ENCODE measurements at places on chromosomes 1 and 21.

DNA sequence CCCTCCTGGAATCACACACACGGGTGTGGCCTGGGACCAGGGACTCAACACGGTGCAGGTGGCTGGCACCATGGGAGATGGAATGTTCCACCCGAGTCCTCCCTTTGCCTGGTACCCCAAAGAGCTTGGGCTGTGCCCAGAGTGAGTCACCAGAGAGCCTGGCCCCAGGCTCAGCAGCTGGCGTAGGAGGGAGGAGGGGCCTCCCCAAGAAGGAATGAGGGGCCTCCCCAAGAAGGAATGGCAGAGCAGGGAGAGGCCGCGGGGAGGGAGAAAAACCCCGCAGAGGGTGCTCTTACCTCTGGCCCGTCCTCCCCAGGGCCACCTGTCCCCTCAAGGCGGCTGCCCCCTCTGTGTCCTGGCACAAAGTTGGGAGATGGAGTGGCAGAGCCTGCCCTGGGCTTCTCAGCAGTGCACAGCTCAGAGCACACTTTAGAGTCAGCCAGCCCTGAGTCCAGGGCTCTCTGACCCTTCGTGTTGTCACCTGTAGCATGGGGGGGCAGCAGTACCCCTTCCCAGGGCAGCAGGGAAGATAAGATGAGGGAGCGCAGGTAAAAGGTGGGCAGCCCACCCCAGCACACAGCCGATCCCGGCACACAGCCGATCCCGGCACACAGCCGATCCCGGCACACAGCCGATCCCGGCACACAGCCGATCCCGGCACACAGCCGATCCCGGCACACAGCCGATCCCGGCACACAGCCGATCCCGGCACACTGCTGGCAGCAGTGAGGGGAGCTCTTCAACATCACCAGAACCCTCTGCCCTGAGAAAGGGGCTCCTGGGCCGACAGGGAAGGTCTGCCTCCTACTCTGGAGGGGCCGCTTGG lies 20.2 kb upstream of the KCNAB2 start:
- DNase-seq = no peak

GRCh38 chr1:245156736-245157505 lies 2.1 kb downstream of the KIF26B start:
- DNase-seq = no peak

- no peak for DNase-seq
Observed at GRCh38 chr1:7257225-7257624, 472.0 kb downstream of the CAMTA1 start.

DNA sequence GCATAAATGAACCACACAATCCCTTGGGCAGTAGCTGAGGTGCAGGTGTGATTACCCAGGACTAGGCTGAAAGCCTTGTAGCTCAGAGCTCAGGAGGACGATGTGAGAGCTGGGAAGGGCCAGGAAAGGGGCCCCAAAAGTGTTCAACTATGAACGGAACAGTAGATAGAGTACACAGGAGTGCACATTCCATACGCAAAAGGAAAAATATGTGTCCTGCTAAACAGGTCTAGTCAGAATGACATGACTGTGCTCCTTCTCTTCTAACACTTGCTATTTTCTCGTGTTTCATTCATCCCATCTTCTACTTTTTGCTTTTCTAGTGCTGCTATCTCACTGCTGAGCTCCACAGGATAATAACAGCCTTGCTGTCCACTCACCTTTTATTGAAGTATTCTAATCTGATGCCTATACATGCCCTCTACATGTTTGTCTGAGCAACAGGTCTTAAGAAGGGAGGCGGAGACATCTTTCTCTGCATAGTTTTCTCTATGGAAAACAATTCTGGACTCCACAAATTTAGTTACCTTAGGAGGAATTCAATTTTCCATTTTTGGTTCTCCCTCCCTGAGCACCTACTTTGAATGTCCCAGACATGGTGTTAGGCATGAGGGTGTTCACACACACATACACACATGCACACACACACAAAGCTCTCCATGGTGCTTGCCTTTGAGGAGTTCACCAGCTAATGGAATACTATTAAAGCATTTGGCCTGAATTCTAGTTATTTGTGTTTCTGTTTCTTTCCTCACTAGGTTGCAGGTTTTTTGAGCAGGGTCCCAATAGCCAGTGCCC lies 3.4 kb downstream of the S100A10 start:
- no peak for DNase-seq

GRCh38 chr1:84619383-84620102 lies 45.3 kb upstream of the CTBS start:
- DNase-seq = no peak

DNA sequence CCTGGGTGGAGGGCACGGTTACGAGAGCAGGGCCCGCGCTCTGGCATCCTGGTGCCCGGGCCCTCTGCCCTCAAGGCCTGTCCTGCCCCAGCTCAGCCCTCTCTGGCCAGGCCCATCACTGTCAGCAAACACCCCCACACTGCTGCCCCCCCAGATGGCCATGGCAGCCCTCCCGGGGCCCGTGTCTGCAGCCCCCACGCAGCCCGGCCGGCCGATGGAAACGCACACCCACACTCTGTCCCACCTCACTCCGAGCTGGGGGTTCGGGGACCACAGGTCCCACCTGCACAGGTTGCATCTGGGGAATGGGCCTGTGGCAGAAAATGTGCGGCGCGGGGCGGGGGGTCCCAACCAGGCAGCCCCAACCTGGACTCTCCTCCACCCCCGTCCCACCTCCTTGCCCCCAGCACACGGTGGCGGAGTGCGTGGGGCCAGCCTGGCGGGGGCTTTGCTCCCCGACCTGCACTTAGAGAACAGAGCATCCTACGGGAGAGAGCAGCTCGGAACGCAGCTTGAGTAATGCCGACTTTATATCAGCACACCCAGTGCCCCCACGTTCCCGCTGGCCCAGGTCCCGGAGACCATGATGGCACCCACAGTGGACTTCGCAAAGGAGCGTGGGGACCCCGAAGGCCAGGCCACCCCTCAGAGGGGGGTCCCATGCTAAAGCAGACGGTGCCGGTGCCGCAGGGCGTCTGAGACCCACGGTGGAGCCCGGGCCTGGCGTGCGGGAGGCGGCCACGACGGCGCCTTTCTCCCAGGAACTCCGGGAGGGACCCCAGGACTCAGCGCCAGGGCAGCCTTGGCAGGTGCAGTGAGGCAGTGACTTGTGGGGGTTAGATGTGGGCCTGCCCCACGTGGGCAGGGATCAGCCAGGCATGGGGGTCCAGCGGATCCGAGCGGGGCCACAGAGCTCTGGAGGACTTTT lies 7.5 kb upstream of the RNF223 start:
- no peak for DNase-seq

GRCh38 chr1:162649583-162649982 lies 17.3 kb downstream of the DDR2 start:
- no peak for DNase-seq

DNA sequence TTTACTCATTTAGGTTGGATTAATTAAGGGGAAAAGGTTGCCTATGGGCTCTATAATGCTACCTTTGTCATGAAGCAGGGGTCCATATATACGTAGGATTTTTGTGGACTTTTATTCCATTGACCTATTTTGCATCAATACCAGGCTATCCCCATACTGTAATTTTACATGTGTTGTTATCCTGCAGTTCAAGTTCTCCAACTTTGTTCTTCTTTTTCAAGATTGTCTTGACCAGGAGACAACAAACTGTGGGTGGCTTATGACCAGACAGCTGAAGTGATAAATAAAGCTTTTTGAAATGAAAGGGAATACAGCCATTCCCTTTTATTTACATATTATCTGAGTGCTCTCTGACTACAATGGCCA lies 345.7 kb downstream of the BARHL2 start:
- no peak for DNase-seq

- no peak for DNase-seq
Observed at GRCh38 chr1:55534565-55535121, 319.5 kb upstream of the USP24 start.

DNA sequence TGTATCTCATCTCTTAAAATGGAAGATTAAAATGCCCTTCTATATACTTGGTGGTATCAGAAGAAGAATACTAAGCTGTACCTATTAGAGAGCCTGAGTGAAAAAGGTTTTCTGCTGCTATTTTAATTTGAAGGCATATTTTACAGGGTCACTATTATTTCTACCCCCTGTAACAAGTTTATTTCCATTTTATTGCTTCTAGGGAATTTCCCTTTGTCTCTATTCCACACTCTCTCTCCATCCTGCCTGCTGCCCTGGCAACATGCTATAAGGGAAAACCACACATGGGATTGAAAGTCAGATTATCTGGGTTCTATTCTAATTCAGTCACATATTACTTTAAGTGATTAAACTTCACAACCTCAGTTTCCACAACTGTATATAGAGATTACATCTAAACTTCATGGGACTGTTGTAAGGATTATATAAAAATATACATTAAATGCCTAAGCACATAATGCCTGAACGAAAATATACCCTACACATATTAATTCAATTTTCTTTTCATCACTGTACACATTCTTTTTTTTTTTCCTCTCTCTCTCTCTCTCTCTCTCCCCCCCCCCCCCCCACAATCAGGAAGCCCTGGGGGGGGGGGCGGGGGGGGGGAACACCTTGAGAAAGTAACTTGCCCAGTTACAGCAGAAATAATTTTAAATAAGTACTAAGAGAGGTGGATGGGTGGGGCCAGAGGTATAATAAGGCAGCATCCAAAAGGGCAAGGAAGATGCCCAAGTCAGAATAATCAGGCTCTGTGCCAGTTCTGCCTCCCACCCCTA lies 51.5 kb downstream of the LUZP1 start:
- no peak for DNase-seq

DNA sequence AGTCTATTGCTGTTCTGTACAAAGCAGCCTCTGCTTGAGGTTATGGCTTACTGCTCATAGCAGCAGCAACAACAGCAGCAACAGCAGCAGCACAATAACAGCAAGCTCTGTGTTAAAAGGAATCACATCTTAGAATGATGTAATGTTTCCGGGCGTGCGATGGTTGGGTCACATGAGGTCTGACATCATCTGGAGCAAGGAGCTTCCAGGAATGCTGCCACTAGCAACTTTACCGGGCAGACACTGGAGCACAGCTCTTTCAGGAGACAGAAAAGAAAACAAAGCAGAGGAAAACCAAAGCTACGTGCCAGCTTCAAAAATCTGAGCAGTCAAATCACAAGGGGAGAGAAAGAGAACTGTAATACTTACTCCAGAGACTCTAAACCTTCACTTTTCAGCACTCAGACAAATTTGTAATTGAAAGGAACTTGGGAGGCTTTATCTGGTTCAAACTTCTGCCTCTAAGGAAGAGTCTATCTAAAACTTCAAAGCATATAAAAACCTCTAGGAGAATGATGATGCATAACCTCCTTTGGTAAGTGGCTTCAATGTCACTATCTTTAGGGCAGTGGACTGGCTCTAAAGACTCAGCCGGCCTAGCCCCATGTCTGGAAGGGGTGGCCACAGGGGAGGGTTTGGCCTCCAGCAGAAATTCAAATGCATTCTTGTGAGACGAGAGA lies 28.3 kb upstream of the RAB3GAP2 start:
- no peak for DNase-seq

GRCh38 chr1:171841931-171842761 lies 848 bp downstream of the DNM3 start:
- DNase-seq = no peak

GRCh38 chr1:214067853-214068703 lies 80.3 kb downstream of the PROX1 start:
- no peak for DNase-seq

DNA sequence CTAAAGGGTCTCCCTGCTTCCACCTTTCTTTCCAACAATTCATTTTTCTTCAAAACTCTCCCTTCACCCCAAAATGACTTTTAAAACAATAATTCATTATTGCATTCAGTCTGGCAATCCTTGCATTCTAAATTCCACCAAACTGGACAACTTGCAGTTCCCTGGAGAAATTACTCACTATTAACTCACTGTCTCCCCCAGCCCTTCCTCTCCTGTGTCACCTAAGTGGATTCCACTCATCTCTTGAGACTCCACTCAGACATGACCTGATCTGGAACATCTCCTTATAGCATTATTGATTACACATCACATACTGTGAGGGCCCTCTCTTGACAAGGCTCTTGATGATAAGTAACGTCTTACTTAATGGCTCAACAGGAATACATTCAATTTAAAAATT lies 257.1 kb downstream of the BRINP2 start:
- no peak for DNase-seq

GRCh38 chr1:178768423-178768822 lies 43.4 kb downstream of the RALGPS2 start:
- DNase-seq = no peak

DNA sequence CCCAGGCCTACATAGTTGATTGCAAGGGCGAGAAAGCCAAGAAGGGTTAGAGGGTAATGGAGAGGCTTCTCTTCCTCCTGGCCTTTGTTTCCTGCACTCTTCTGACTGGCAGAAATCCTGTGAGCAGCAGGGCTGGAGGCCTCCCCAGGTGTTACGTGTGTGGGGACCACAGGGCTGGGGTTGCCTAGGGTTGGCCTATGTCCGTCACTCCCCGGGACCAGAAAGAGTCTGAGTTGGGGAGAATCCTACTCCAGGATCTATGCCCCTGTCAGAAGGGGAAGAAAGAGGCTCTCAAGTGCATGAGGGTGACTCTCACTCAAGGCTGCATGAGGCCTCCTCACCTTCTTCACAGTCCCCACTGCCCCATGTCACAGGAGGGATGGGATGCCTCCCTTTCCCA lies 38.5 kb downstream of the IGFN1 start:
- no peak for DNase-seq

DNA sequence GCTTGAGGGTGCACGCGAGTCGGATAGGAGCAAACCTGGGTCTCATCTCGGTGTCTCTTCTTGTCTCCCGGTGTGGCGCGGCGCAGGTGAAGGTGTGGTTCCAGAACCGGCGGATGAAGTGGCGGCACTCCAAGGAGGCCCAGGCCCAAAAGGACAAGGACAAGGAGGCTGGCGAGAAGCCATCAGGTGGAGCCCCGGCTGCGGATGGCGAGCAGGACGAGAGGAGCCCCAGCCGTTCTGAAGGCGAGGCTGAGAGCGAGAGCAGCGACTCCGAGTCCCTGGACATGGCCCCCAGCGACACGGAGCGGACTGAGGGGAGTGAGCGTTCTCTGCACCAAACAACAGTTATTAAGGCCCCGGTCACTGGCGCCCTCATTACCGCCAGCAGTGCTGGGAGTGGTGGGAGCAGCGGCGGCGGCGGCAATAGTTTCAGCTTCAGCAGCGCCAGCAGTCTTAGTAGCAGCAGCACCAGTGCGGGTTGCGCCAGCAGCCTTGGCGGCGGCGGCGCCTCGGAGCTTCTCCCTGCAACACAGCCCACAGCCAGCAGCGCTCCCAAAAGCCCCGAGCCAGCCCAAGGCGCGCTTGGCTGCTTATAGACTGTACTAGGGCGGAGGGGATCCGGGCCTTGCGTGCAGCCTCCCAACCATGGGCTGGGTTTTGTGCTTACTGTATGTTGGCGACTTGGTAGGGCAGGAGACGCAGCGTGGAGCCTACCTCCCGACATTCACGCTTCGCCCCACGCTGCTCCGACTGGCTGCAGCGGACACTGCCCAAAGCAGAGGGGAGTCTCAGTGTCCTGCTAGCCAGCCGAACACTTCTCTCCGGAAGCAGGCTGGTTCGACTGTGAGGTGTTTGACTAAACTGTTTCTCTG lies 5.1 kb downstream of the HLX start:
- DNase-seq = no peak

Data from activated CD8-positive, alpha-beta memory T cell treated with anti-CD3 and anti-CD28 coated beads for 1 hour (primary cell).